ENCODE measurements at places on chromosomes 13 and 19. TPM values are rescaled to one million over a fixed set of nuclear protein-coding genes. Genes with fewer than 3 reads are reported as not detected.

GRCh38 chr19:23777216-23777615 is 18.5 kb upstream of the ZNF681 start:
- no peak for DNase-seq

GRCh38 chr13:79995334-79995733 is 345.6 kb downstream of the SPRY2 start:
- peak; percentile 80 for DNase-seq

DNA sequence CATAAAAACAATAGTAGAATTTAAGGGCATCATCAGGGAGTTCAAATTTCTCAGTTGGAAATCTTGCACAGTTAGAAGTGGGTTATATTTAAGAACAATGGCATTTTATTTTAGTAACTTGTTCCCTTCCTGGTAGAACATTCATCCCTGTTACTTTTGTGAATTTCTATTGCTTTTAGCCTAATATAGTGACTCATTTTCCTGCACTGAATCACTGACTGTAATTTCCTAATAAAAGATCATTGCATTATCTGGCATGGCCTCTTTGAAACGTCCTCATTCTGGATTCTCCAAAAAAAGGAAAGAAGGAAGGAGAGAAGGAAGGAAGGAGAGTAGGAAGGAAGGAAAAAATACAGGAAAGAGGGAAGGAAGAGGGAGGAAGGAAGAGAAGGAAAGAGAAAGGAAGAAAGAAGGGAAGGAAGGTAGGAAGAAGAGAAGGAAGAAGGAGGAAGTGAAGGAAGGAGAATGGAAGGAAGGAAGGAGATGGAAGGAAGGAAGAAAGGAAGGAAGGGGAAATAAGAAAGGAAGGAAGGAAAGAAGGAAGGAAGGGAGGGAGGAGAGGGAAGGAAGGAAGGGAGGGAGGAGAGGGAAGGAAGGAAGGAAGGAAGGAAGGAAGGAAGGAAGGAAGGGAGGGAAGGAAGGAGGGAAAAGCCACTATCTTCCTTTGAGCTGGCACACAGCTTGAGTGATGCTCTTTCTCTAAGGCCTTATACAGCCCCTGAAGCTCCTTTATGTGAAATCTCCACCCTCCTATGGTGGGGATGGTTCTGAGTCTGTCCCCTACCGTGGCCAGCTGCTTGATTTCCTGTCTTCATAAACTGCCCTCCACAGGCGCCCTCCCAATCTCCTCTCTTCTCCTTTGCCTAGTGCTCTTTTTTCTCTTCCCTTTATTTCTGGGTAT is 29.8 kb upstream of the TM9SF2 start:
- no peak for DNase-seq

GRCh38 chr19:17255150-17255621 is 9.4 kb downstream of the USHBP1 start:
- DNase-seq: no peak

GRCh38 chr13:23418776-23419683 is 14.5 kb downstream of the SACS start:
- no peak for DNase-seq

DNA sequence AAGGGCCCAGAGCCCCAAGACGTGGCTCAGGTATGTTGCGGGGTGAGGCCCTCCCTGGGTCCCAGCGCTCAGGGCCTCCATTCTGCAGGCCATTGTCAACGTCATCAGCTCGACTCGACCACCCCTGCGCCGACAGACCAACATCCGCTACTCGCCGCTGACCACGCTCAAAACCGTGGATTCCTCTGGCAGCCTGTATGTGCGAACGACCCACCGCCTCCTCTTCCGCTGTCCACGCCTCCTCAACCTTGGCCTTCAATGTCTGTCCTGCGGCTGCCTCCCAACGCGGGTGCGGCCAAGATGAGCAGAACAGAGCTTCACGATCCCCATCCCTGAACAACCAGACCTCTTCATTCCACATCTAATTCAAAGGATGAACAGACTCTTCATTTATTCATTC is 8.2 kb downstream of the RDH8 start:
- no peak for DNase-seq

DNA sequence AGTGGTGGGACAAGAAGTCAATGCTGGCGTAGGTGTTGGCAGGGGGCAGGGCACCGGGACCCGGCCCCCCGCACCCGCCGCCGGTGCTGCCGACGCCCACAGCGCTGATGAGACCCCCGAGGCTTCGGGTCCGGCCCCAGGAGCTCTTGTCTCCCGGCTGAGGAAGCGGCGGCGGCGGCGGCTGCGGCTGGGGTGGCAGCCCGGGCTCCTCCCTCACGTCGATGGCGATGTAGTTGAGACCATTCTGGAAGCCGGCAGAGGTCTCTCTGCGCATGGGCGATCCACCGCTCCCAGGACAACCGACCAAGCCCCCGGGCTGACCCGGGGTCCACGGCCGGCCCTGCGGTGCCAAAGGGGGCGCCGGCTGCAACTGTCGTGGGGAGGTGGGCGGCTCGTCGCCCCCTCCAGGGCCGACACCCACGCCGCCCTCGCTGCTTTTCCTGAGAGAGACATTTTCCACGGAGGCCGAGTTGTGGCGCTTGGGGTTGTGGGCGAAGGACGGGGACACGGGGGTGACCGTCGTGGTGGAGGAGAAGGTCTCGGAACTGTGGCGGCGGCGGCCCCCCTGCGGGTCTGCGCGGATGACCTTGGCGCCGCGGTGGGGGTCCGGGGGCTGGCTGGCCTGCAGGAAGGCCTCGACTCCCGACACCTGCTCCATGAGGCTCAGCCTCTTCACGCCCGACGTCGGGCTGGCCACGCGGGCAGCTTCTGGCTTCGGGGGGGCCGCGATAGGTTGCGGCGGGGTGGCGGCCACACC is 4.1 kb downstream of the IRS2 start:
- no peak for DNase-seq

DNA sequence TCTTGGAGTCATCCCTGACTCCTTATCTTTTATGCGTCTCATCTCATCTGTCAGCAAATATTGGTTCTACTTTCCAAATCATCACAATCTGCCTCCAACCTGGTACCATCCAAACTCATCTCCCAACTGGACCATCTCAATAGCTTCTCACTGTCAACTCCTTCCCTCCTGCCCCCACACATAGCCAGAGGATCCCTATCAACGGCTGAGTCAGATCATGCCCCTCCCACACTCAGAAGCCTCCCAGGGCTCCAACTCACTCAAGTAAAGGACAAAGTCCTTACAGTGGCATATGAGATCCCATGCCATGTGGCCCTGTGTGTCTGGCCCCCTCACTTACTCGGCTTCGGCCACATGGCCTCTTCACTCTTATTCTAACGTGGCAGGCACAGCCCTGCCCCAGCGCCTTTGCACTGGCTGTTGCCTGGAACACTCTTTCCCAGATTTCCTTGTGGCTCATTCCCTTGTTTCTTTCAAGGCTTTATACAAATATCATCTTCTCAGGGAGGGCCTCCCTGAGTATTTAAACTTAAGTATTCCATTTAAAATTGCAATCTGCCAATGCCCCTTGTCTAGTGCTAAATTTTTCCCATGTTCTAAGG is 4.3 kb downstream of the SPRED3 start:
- DNase-seq: no peak

GARIN5A gene
- 8.5 TPM for total RNA-seq

DNA sequence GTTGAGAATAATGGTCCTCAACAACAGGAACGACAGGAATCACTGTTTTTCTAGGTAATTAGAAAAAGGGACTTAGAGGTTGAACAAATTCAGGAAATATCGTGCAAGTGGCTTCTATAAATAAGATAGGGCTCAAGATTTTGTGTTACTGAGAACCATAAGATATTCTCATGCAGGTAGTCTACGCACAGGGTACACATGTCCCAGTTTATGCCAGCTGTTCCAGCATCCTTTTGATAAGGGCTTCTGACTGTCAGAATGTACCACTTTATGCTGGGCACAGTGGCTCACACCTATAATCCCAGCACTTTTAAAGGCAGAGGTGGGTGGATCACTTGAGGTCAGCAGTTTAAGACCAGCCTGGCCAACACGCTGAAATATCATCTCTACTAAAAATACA is 32.1 kb downstream of the RBM26 start:
- DNase-seq: no peak

TEX26 gene
- not detected for total RNA-seq

RASL11A gene
- 1.6 TPM for total RNA-seq

DNA sequence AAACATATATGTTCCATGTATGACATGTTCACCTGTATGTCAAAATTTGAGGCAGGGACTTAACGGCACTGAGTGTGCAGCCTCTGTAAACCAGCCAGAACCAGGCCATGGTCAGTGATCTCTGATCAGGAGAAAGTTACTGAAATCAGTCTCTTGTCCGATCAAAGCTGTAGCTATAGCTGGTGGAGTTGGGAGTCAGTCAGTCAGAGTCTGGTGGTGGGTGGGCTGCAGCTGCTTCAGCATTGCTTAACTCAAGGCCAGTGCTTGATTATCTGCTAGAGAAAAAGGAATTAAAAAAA is 78.3 kb downstream of the ANKRD10 start:
- DNase-seq: no peak

GRCh38 chr13:60282186-60282585 is 114.8 kb upstream of the TDRD3 start:
- DNase-seq: no peak

DNA sequence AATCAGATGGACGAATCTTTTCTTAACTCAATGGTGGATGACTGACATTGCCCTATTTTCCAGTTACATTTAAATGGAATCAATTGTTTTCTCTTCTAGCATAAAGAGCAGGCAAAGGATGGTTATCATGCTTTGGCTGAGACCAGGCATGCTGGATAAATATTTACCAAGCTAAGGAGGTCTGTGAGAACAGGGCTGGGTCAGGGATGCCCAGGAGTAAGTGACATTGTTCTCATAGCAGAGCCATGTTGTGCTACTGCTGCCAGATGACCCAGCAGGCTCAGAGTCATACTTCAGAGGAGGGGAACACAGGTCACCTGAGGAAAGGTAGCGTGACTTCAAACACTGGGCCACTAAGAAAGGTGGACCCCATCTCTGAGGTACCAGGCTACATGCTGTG is 116.0 kb upstream of the RNF113B start:
- DNase-seq: no peak

PHF11 gene
- 27.8 TPM for total RNA-seq

DNA sequence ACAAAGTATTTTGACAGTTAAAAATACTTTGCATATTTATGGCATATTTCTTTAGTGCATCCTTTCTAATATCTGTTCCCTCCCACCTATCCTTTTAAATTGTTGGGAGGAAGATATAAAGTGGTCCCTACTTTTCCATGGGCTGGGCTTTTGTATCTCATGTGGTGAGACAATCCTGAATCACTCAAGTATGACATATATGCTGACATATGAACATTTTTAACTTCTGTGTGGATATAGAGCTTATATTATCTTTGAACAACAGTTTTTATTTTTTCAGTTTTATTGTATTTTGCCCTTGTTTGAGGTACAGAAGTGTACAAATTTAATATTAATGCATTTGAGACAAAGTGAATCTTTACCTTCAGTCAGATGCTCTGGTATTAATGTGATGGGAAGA is 3.4 kb downstream of the ZMYM2 start:
- no peak for DNase-seq

GPR183 gene
- 0.14 TPM for total RNA-seq

- DNase-seq: peak; percentile 76
These were observed 80.4 kb downstream of the LRCH1 start for GRCh38 chr13:46633416-46633815.

SRRM5 gene
- 0.46 TPM for total RNA-seq

DNA sequence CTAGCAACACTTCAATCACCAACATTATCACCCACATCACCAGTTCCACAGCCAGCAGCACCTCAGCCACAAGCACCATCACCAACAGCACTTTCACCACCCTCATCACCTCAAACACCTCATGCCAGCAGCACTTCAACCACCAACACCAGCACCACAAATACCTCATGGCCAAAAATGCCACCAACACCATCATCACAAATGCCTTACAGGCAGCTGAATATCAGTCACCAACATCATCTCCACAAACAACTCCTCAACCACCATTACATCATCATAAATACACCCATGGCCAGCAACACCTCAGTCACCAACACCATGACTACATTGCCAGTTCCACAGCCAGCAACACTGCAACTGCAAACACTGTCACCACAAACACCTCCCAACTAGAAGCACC is 10.4 kb downstream of the FCER2 start:
- DNase-seq: no peak

DNA sequence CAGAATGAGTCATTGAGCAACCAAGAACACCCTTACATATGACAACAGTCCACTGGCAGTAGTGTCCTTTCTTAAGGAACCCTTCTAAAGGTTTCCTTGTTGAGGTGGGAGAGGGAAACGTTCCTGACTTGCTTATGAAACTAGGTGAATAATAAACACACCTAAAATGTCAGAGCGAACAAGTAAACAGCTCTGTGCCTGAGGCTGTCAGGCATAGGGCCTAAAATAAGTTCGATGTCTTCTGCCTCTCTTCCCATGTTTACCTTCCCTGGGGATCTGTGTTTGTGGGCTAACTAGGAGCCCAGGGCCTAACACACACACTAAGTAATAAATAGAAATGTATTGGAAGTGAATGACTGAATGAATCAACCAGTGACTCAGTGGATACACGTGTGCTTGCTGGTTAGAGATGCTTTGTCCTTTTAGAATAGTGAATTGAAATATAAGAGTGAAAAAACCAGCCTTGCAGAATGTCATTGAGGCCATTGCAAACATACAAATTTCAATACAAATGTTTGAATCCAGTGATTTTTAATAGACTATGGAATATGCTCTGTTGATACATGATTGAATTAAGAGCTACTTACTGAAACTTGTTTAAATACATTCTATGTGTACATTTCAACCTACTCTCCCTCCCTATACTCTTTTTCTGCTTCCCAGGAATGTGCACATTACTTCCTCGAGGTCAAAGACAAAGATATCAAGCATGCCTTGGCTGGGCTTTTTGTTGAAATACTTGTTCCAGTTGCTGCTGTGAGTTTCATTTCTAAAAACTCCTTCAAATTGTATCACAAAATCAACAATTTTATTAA is 102.9 kb downstream of the FRY start:
- DNase-seq: no peak

GRCh38 chr13:74895042-74895796 is 586.8 kb downstream of the TBC1D4 start:
- no peak for DNase-seq

DNA sequence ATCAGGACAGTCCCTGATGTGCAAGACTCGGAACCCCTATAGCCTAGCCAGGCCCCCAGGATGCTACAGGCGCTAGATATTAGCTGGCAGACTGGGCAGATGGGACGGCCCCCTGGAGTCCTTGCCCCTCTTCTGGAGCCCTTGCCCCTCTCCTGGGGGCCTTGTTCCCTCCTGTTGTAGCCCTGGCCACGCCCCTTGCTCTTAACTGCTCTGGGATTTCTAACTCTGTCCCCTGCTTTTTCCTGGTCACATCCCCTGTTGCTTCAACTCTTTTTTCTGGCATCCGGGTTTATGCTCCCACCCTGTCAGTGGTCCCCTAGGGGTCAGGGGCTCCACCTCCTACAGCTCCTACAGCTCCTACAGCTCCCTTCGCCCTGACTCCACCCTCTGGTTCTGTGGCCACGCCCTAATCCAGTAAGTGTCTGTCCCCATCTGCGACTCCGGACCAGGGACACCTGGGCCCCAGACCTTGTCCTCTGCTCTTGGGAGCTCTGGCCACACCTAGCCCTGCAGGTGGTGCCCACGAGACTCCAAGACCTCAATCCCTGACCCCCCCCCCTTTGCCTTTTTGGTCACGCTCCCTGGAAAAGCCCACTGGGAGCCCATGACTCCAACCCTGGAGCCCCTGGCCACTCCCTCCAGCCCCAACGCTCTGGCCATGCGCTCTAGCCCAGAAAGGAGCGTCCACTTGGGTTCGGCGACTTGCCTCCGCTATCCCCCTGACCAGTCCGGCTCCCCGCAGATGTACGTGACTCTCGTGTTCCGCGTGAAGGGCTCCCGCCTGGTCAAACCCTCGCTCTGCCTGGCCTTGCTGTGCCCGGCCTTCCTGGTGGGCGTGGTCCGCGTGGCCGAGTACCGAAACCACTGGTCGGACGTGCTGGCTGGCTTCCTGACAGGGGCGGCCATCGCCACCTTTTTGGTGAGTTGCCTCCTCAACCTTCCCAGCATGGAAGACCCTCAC is 6.8 kb downstream of the PLPPR2 start:
- no peak for DNase-seq

ZFP82 gene
- 4.7 TPM for total RNA-seq
